Stimulated activated CD4-positive, alpha-beta T cell treated with anti-CD3 and anti-CD28 coated beads, TNF-alpha, amount 100 ng/mL, for 1 hour (primary cell): ENCODE measurements at places on chromosomes 5 and 9.

DNA sequence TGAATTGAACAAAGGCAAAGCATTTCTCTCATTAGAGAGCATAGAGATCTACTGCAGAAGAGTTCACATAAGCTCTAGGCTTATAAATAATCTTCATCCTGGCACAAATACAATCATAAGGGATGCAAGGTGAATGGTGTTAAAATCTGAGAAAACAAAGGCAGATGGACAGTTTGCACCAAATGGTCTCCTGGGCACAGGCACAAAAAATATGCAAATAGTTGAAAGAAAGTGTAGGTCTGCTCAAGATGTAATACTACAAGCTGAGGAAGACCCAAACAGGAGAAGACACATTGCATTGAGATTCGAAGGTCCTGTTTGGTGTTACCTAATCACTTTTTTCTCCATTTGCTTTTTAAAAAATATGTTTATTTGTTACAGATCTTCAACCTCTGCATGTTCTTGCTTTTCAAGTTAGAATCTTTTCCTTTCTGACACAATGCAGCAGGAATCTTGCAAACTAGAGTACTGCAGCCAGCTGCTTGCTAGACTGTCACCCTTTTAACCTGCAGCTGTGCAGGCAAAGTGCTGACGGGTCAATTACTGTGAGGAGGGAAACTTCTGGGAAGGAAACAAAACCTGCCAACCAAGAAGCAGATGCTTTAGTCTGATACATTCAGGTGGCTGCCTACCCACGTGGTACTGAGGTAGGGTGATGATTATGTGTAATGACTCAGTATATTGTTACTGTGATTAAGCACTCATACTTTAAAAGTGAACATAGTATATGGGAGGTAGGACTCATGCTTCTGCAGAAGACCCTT is 1048.6 kb upstream of the SEMA6A start:
- no peak for DNase-seq

- DNase-seq, result no peak
Observed at GRCh38 chr5:23289162-23289561, 218.2 kb upstream of the PRDM9 start.

- DNase-seq, result no peak
Observed at GRCh38 chr9:112061152-112061740, 113.9 kb downstream of the SUSD1 start.

- no peak for DNase-seq
Observed at GRCh38 chr9:98255061-98255577, 330 bp downstream of the TBC1D2 start.

GRCh38 chr5:57513785-57514184 is 31.2 kb upstream of the ACTBL2 start:
- no peak for DNase-seq

GRCh38 chr5:31614151-31615020 is 24.5 kb upstream of the PDZD2 start:
- no peak for DNase-seq

DNA sequence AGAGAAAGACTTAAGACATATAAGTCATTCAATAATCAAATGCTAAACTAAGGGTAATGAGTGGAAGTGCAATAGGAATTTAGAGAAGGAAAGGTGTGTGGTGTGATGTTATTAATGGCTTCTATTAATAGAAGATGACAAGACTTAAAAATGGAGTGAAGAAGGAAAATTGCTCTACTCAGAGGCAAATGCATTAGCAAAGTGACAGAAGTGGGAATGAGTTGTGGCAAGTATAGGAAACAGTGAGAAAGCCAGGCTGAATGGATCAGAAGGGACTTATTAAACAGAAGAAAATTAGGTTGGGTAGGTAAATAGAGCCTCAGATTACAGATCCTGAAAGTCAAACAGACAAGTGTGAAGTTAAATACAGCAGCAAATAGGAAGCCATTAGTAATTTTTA is 5.7 kb downstream of the SKIC3 start:
- no peak for DNase-seq

DNA sequence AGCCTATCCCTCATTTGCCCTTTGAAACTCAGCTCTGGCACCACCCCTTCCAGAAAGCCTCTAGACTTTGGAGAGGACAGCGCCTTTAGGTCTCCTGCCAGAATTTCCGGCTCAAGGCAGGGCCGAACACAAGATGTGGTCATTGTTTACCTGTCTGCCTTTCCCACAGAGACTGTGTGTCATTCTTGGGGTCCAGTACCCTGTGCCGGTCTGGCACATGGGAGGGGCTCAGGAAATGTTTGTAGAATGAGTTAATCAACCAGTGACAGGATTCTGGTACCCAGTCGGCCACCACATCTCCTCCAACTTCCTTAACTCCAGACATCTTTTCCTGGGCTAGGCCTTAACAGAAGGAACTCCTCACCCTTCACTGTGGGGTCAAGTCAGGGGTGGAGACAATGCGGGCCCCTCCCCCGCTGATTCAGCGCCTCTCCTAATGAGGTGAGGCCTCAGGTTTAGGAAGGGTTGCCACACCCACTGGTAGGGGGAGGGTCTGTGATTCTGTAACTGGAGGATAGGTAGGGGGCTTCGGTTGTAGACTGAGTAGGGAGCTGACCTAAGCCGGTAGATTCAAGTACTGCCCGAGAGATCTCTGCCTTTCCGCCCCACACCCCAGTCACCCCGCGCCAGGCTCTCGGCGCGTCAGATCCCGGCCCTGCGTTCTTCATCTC is 29.3 kb downstream of the PCDH1 start:
- no peak for DNase-seq

- no peak for DNase-seq
Observed at GRCh38 chr9:107049803-107050184, 186.8 kb downstream of the ZNF462 start.

DNA sequence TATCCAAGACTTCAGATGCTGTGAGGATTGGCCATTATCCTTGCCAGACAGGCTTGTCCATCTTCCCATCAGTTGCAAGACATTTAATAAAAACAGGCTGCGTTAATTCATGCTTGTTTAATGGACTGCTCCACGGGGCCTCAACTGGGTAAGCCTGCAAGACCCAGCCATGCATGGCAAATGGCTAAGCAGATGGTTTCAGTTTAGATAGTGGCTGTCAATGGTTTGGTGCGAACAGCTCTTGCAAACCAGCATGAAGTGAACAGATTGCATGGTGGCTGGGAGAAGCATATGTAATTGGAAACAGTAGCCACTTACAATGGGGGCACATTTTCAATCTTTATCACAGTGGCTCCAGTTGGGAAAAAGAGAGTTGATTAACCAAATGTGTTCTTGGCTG is 628.2 kb upstream of the KLF4 start:
- DNase-seq, result no peak

GRCh38 chr5:150623152-150623877 is 17.1 kb upstream of the SYNPO start:
- DNase-seq, result no peak

DNA sequence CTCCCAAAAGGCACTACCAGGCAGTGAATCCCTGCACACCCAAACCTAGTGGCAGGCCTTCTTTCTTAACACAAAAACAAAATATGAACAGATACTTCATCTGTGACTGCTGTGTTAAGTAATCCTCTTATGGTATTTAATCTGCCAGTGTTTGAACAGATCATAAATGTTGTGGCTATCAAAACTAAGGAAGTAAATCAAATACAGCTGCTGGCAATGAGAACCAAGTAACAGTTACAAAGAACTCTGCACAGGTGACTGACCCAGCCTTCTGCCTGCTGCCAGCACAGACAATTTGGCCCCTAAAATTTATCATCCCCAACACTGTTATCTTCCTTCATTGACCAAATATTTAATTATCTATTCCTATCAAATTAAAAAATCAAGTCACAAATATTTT is 78.0 kb downstream of the GNAQ start:
- DNase-seq, result no peak

- no peak for DNase-seq
Observed at GRCh38 chr5:90408571-90409317, 812 bp downstream of the CETN3 start.

DNA sequence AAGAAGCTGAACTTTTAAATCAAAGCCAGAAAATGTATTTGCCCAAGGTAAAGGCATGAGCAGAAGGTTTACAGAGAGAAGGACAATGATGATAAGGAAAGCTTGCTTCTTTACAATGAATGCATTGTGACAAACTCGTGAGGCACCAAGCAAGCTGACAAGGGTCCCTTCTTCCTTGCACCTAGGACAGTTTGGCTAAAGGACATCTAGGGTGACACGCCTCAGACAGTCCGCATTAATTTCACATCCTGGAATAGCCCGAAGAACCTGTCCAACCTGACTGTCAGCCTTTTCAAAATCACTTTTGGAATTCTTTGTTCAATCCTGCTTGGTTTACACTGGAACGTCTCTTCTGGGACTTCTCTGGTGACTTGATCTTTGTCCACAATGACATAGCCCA is 146.4 kb upstream of the MAP3K1 start:
- DNase-seq, result no peak

GRCh38 chr5:131533836-131534235 is 101.2 kb downstream of the RAPGEF6 start:
- no peak for DNase-seq

GRCh38 chr5:151171529-151171928 is 13.9 kb upstream of the ANXA6 start:
- no peak for DNase-seq

DNA sequence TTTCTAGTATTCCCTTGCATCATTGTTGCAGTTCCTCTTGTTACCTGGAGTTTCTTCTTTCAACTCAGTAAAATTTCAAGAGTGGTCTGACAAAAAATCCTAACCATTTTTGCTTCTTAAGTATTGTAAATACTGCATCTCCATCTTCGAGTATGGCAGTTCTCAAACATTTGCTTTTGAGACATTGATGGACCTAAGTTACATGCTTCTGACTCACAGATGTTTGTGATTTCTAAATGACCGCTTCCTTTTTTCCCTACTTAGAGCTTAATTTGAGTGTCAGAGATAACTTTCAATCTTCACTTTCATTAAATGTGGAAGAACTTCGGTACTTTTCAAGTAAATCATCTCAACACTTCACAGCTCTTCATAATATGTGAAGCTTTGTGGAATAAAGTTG is 4.2 kb downstream of the UHRF2 start:
- no peak for DNase-seq
